GM19239 (cell line): ENCODE measurements at places on chromosomes 3 and 15.

DNA sequence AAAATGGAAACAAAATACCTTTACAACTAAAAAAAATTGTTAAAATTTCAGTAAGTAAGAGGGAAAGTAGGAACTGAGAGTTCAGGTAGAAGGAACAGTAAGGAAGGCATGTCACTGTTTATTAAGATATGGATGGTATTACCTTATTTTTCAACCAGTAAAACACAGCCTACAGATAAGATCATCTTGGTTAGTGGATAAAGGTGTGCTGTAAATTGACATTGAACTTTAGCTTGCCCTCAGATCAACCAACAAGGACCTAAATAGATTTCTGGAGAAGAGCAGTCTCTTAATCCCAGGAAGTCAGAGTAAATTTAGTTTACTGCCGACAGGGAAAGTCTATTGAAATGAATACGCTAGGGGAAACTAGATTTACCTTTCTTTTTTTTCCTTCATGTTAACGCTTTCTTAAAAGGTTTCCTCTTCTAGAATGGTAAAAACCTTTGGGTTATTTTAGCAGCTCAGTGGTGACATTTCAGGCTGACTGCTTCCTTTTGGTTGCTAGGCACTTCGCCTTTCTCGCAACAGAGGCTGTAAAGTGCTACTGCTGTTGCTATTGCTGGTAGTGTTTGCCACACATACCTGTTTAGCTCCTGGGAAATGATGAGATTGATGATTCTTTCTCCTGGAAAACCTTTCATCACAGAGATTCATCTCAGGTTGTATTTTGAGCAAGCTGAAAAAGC, 12.9 kb downstream of the DZIP3 start:
- no peak for DNase-seq

- no peak for DNase-seq
These were observed 794 bp downstream of the LRIG1 start for GRCh38 chr3:66499881-66500575.

DNA sequence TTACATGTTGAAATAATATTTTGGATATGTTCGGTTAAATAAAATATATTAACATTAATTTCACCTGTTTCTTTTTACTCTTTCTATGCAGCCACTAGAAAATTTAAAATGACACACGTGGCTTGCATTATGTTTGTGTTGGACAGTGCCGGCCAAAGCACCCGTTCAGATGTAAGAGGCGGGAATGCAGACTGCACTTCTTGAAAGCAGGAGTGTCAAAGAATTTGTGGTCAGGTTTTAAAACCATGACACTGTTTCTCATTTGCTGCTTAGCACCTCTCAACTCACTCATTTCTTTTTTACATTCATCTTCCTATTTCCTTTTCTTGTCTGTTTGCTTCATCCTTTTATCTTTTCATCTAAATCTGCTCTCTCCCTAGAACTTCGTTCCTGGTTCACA, 35.3 kb upstream of the MINAR1 start:
- DNase-seq: no peak

DNA sequence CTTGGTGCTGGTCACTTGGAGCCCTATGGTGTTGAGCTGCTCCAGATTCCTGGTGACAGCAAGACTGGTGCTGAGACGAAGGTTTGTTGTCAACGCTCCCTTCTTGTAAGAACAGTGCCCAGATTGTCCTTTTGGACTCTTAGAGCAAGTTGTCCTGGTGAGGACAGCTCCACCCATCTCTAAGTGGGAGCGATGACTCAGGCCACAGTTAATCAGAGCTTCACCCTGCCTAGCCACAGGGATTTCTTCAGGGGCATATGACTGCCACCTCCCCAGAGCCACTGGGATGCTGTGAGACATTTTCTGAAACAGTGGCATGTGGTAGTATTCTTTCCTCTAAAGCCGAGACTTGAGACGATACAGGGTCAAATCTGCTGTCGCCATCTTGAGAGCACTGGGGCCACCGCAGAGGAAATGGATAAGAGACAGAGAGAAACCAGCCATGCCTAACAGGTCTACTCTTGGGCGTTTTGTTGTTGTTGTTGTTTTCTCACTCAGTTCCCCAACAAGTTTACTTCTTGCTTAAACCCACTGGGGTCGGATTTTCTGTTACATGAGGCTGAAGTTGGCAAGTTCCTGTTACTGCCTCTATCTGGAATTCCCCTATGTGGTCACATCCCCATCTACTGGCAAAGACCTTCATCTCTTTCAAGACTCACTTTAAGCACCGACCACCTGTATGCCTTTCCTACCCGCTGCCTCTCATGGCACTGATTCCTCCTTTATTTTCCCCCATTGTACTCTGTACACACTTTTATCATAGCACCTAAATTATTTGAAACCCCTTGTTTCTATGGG, 16.0 kb upstream of the PCOLCE2 start:
- no peak for DNase-seq

DNA sequence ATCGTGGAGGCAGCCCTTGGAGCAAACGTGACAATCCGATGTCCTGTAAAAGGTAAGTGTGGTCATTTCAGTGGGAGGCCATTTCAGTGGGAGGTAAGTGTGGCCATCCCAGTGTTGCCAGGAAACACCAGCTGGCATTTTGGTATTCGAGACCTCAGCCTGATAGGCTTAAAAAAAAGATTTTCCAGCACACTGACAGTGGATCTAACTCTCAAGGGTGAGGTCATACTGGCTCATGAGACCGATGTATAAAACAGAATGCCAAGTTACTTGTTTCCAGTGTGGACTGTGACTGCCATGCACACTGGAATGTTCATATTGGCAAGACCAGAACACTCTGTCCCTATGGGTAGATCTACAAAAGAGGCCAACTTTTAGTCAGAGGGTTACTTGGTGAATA, 244.4 kb upstream of the GOLGA6L4 start:
- DNase-seq: no peak

- peak; percentile 79 for DNase-seq
These were observed at the start of gene EIF5A2 for GRCh38 chr3:170908235-170909116. Gene EIF5A2 (minus strand): TSS chr3:170908637. CDS start chr3:170907806, 831 bp downstream.

GRCh38 chr15:48671103-48672022, 25.9 kb upstream of the FBN1 start:
- DNase-seq: no peak

GRCh38 chr3:152385761-152386160, 117.0 kb downstream of the MBNL1 start:
- no peak for DNase-seq

- DNase-seq: no peak
These were observed 7.2 kb upstream of the SCAMP5 start for GRCh38 chr15:74988007-74988800.

- DNase-seq: no peak
These were observed 447.8 kb downstream of the MECOM start for GRCh38 chr3:169215461-169216352.

GRCh38 chr3:76912841-76913383, 127.0 kb upstream of the ROBO2 start:
- no peak for DNase-seq

DNA sequence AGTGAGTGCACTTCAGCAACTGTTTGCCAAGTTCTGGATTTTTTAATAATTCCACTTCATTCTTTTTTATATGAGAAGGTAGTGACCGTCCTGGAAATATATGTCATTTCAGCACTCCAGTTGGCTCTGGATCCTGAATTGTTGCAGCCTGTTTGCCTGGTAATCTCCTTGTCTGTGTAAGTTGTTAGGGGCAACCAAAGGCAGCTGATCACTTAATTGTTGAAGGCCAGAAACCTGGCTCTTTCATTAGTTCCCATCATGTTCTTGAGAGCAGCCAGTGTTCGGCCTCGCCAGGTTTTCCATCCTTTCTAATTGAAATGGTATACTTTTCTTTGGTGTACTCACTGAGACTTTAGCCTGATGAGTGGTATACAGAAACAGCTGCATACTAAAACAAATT, 168.6 kb downstream of the SOX2 start:
- DNase-seq: no peak

DNA sequence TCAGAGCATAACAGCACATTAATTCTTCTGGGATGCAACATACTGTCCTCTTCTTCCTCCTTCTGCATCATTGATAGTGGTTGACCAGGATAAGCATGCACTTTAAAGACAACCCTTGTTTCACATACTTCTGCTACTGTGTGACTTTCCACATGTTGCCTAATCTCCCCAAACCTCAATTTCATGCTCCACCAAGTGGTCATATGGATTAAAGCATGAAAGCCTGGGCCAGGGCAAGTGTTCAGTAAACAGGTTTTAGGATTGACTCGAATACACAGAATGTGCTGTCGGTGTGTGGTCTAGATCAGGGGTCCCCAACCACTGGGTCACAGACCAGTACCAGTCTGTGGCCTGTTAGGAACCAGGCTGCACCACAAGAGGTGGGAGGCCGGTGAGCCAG, 22.5 kb upstream of the BFSP2 start:
- no peak for DNase-seq

GRCh38 chr3:11136830-11137626, 17.3 kb upstream of the HRH1 start:
- DNase-seq: no peak

DNA sequence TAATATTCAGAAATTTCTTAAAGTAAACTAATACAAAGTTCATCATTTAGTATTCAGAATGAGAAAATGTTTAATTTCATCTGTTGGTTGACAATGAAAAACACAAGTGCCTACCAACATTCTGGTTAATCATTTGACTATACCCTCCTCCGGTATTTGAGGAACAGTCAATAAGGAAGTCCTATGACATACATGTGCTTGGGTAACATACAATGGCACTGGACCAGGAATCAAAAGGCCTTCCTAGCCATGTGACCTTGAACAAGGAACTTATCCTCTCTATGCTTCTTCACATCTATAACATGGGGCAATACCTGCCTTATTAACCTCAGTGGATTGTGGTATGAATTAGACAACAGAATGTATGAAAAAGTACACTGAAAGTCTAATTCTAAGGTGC, 65.8 kb downstream of the ZNF280D start:
- no peak for DNase-seq

DNA sequence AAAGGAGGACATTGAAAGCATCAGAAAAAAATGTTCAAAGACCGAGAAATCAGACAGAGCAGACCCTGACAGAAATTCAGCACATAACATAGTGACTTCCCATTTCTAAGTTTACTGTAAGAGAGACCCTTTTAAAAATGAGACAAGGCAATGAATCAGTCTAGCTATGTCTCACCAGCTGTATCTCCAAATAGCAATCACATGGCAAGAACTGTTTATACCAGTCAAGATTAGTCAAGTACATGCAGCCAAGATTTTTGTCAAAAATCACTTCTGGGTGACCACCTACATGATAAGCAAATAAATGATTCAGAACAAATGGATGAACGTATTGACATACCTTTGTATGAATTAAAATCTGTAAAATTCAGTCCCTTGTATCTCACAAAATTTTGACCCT, 138.0 kb downstream of the DTWD1 start:
- no peak for DNase-seq

DNA sequence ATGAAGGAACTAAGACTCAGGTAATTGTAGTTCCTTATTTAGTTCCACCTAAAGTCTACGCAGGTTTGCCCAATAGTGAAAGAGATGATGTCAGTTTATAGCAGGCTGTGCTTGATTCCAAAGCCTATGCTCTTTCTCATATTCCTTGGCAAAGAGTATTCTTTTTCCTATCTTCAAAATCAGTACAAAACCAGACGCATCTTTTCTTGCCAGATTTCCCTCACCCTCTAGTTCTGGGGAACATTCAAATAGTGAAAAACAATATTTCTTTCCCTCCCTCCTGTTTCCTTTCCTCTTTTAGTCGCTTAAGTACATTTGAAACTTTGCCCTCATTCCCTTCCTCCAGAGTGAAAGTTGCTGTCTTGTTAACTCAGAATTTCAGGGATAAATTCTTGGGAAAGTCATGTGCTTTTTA, 134.6 kb upstream of the PDZRN3 start:
- no peak for DNase-seq

DNA sequence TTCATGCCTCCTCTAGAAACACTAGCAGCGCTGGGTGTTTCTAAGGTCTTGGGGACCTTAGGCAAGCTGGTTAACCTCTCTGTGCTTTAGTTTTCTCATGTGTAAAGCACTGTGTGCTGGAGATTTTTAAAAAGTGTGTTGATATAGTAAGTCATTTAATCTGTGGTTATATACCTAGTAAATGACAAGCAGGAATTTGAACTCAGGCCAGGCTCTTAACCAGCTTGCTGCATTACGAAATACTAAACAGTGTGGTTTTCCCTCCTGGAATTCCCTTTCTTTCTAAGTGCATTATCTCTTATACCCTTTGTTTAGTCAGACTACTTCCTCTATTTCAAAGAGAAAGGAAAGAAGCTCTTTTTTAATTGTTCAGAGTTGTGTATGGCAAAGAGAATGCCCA, 26.5 kb downstream of the NEO1 start:
- DNase-seq: no peak

GRCh38 chr3:62585861-62586260, 212.5 kb upstream of the FEZF2 start:
- DNase-seq: no peak

GRCh38 chr15:57415602-57416001, 39.3 kb downstream of the CGNL1 start:
- DNase-seq: no peak

DNA sequence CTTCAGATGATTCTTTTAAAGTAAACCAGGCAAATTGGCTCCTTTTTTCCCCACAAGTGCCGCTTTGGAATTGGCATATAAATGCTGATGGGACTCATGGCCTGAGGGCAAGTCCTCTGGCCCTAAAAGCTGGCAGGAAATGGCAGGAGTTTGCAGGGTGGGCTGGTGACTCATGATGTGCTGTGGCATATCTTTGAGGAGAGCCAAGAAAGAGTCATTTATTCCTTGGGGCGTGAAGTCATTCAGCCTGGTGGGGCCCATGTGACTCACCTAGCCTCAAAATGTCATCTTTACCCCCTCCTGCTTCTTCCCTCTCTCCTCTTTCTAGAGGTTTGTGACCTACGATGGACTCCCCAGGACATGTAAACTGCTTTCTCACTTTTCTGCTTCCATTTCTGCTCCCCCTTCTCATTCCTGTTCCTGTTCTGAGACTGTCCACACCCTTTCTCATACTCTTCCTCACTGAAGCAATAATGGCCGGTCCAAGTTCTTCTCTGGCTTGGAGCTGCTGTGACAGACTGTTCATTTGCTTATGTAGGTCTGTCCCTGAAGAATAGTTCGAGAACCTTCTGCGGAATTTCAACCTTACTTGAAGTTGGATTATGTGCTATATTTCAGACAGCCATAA, 326.1 kb downstream of the SATB1 start:
- DNase-seq: no peak

DNA sequence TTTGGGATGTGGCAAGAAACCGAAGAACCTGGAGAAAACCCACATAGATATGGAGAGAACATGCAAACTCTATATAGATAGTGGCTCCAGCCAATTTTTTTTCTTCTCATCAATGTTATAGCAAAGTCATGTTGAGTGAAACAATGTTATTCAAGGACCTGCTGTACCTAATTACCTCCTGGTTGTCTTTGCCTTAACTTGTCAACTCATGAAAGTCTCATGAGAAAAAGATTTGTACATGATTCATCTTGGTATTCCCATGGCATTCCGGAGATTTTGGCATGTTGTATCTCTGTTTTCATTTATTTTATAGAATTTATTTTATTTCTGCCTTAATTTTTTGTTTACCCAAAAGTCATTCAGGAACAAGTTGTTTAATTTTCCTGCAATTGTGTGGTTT, 303.8 kb upstream of the CDIN1 start:
- DNase-seq: no peak

GRCh38 chr3:63159764-63160163, 118.3 kb upstream of the SYNPR start:
- DNase-seq: no peak

- DNase-seq: no peak
These were observed 23.4 kb downstream of the SLC9A9 start for GRCh38 chr3:143824735-143825385.

GRCh38 chr15:40238532-40239403, at the start of gene PAK6:
Gene PAK6 (plus strand): TSS chr15:40239063. CDS start chr15:40264786, 25,723 bp downstream.
- DNase-seq: no peak

GRCh38 chr3:116806351-116806750, 96.8 kb downstream of the TUSC7 start:
- no peak for DNase-seq
